ENCODE measurements at places on chromosomes 2 and 18.

- DNase-seq, result peak; percentile 33
Measured at GRCh38 chr2:238096311-238097011, 3.7 kb upstream of the ESPNL start.

GRCh38 chr2:29475499-29475898 lies 360.3 kb downstream of the CLIP4 start:
- DNase-seq, result no peak

- DNase-seq, result no peak
Measured at GRCh38 chr2:160141419-160141818, 58.7 kb downstream of the ITGB6 start.

- DNase-seq, result no peak
Measured at GRCh38 chr2:40213619-40214018, 238.3 kb downstream of the SLC8A1 start.

DNA sequence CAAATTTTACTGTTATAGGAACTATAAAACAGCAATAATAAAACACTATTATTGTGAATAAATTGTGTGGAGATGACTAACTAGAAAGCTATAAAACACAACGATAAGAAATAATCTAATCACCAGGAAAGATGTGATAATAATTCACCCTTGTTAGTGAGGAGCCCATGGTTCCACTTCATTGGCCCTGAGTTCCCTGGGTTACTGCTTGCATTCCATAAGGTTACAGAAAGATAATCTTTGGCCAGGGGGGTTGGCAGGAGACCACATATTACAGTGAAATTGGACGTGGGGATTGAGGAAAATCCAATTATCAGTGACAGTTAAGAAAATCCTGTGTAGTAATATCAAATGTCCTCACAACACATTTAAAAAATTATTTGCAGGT lies 2.5 kb upstream of the CPO start:
- no peak for DNase-seq

DNA sequence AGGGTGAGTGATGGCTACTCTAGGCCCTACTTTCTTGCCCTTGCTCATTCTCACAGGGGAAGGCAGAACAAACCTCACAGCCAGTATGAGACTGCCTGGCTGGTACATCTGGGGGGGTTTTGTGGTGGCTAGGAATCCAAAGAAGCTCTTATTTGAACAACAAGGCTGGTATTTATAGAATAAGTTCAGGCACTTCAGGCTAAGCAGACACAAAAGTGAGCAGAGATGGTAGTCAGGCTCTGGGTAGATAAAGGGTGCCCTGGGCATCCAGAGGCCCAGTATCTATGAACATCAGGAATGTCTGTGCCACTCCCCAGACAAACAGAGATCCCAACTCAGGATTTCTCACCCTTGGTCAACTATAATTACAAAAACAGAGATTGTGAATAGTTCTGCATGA lies 57.2 kb upstream of the RTN4 start:
- DNase-seq, result no peak

DNA sequence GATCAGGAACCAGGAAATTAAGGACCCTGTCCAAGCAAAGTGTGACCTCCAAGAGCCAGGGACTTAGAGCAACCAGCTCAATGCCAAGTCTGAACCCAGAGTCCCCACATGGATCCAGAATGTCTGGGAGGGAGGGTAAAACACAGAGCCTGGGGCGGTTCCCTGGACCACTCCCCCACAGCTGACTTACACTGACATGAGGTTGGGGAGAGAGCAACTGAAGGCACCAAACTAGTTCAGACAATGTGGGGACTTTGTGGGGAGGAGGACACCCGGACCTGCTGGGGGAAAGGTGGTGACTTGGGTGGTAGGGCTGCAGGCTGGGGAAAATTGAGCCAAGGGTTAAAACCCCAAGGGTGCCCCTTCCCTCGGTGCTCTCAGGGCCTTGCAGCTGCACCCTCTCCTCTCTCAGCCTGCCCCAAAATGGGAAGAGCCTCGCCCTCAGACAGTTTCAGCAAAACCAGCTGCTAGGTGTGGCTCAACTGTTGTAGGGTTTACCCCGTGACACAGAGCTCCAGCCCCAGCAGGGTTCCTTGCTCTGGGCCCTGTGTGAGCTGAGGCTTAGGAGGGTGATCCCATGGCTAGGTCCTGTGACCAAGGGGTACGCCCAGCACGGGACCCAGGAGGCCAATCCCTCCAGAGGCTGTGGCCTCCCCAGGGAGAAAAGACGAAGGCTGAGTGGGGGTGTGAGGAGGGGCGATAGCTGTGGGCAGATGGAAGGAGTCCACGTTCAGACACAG lies 28.6 kb downstream of the MARCO start:
- no peak for DNase-seq

GRCh38 chr2:37623971-37624900 lies 47.2 kb downstream of the CDC42EP3 start:
- DNase-seq, result no peak

DNA sequence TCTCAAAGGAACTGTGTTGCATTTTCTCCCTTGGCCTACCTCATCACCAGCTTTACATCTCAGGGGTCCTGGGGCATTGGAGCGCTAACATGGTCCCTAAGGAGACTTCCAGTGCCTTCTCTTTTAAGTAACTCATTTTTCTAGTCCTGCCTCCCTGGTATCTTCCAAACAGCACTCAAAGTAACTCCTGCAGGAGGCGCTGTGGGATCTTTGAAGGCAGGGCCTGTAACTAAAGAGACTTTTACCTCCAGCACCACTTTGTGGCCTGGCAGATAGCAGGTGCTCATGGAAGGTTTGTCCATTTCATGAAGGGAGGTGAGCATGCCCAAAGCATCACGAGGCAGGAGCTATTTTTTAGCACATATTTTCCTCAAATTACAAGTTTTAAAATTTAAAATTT lies 411.0 kb upstream of the GYPC start:
- DNase-seq, result no peak

GRCh38 chr2:120927265-120927628 lies 191.6 kb downstream of the GLI2 start:
- no peak for DNase-seq

DNA sequence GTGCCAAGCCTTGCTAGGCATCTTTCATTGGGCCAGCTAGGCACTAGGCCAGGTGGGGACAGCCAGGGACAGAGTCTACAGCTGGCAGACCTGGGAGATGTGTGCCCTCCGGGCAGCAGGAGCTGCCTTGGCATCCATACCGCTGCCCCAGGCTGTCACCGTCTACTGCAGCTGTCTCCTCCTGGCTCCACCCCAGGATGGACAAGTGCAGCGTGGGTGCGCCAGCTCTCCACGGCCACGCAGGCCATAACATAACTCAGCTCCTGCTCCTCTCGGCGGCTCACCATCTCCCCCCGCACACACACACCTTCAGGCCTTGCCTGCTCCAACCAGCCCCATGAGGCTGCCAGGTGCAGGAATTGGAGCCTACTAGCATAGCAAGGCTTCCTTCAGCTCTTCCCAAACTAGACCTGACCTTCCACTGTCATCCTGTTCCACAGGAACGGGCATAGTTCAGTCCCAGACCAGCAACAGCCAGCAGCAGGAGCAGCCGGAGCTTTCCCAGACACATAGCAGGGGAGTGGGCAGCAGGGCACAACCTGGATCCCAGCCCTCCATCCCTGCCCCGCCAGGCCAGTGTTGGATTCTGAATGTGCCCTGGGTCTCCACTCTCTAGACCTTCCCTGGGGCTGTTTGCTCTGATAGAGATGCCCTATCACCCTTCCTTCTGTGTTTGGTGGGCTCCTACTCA lies 2.5 kb upstream of the ADRA2B start:
- DNase-seq, result no peak

DNA sequence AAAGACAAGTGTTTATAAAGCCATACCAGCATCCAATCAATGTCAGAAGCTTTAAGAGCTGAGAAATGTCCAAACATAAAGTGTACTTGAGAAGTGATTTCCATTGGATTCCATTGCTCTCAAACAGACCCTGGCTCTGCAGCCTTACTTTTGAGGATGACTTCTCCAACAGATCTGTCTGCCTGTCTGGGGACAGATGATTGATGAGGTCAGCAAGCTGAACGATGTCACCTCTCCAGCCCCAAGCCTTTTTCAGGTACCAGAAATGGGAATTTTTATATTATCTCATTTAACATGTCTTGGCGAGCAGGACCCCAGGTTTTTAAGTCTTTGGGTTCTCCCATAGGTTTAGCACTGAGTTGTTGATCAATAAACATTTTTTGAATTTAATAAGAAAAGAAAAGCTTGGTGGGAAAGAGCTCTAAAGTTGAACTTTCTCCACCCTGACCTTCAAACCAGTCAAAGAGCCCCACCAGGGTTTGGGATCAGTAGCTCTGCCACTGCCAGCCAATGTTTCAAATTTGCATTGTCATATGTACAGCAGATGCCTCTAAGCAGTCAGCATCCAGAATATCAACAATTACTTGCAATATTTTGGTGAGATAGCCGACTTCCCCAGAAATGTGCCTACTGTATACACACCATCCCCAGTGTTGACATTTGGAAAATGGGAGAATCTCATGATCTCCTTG lies 22.5 kb downstream of the PTPN18 start:
- DNase-seq, result no peak

DNA sequence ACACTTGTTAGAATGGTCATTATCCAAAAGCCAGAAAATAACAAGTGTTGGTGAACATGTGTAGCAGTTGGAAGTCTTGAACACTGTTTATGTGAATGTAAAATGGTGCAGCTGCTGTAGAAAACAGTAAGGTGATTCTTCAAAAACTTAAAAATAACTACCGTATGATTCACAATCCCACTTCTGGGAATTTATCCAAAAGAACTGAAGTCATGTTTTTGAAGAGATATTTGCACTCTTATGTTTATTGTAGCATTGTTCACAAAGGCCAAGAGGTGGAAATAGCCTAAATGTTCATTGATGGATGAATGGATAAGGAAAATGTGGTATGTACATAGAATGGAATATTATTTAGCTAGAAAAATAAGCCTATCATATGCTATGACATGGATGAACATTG lies 6.3 kb upstream of the SPP2 start:
- no peak for DNase-seq

- no peak for DNase-seq
Measured at GRCh38 chr2:160353166-160353565, 140.4 kb downstream of the RBMS1 start.

- DNase-seq, result no peak
Measured at GRCh38 chr2:7510353-7510752, 593.1 kb downstream of the RNF144A start.

DNA sequence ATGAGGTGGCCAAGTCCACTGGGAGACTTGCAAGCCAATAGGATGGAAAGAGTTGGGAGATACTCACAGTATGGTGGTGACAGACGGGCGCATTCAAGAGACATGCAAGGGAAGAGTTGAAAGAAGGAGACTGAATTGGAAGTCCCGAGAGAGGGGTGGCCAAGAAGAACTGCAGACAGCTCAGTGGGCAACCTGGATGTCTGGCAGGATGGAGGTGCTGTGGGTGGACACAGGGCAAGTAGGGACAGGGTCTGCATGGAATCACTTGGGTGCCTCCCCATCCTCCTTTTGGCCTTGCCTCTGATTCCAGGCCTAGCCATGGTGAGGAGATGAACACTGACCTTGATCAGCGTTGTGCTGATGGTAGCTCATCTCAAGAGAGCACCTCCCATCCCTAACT lies 235.7 kb upstream of the COPS8 start:
- DNase-seq, result no peak

DNA sequence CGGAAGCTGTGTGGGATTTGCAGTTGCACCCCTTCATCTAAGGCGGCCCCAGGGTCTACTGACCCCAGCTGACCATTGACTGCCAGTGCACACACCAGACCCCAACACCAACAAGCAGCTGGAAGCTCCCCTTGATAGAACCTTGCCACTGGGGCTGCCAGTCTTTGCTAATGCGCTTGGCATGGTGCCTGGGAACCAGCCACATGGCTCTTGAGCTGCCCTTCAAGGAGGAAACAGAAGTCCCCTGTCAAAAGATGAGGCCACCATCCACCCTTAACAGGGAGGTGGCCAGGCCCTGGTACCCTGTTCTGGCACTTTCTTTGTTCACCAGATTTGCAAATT lies 8.6 kb downstream of the ALPI start:
- no peak for DNase-seq

DNA sequence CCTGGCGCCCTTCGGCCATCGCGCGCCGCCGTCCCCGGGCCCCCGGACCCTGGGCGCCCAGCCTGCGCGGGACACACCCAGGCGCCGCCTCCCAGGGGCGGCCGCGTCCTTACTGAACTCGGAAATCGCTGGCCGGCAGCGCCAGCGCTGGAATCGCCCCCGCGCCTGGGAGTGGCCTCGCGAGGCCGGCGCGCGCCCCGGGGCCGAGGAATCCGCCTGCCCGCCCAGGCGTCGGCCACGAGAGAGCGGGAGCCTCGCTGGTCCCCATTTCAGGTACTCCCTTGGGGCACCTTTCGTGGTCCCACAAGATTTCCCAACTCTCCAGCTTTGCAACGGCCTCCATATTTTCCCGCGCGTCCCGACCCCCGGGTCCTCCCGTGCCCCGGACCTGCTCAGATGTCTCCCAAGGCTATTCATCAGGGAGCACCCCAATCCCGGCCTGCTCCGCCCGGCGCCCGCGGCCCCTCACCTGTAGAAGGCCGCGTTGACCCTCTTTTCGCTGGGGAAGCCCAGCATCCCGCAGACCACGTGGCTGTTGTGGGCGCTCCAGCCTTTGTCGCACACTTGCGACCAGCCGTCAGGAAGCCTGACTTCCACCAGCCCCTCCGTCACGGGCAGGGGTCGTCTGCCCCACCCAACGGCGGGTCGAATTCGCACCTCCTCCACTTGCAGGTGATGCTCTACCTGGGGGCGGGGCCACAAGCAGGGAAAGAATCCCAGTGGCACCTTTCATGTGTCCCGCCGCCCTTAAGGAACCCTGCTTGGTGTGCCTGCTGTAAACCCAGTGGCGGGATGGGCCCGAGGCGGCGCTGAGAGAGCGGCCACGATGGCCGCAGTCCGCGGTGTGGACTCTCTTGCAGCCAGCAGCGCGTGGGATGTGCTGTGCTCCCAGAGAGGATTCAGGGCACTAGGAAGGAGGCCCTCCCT lies 4.6 kb downstream of the LOXL3 start:
- peak; percentile 50 for DNase-seq

GRCh38 chr2:240951045-240951594 lies 45.0 kb downstream of the CROCC2 start:
- no peak for DNase-seq

DNA sequence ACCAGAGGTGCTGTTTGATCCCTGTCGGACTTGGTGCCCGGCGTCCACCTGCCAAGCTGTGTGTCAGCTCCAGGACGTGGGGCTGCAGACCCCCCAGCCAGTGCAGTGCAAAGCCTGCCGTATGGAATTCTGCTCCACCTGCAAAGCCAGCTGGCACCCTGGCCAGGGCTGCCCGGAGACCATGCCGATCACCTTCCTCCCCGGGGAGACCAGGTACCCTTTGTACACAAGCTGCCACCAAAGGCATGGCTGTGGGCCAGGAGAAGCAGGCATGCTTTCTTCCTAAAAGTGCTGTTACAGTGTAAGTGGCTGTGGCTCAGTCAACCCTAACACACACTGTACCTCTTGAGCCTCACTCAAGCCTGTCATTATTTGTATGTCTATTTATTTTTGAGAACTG lies 103.3 kb downstream of the RNF144A start:
- peak; percentile 47 for DNase-seq

DNA sequence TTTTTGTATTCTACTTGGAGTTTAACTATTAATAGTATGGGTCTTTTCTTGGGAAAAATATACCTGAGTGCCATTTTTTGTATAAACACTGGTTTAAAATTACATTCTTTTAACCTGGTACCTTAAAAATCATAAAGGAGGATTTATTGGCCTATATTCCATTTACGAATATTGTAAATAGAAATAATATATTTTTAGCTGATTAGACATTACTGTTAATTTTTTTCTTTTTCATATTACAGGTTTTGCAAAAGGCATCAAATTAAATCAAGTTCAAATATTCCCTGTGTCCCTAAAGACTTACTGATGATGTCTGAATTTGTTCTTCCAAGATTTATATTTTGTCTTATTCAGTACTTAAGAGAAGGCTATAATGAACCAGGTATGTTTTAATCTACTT lies 44.7 kb downstream of the UBR3 start:
- no peak for DNase-seq

Measured in NCI-H2171 (cell line).